CD4-positive, alpha-beta memory T cell (primary cell): ENCODE measurements at places on chromosomes 3 and 15. TPM values are rescaled to one million over a fixed set of nuclear protein-coding genes. Genes with fewer than 3 reads are reported as not detected.

The ADGRG7 gene
- not detected for total RNA-seq

DNA sequence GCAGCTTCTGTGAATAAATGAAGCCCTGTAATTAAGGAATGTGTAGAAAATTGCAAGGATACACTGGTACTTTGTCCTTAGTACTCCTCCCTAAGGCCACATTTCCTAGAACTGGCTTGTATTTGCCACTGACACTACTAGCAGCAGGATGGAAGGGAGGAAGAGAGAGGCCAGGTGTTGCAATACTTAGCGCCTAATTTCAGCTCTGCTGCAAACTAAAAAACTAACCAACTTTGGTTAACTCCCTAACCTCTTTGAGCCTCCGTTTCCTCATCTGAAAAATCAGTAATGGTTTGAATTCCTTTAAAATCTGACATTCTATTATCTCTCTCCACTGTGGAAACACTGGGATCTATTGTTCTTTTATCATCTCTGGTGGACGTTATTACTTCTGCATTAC lies 257.0 kb downstream of the SV2B start:
- DNase-seq: no peak
- H3K4me3 ChIP-seq: no peak overlapping the region
- H3K4me1 ChIP-seq: no peaks in the 10 kb centered on the region
- H3K27ac ChIP-seq: no peak overlapping the region
- no peaks in the 10 kb centered on the region for H3K27me3 ChIP-seq

DNA sequence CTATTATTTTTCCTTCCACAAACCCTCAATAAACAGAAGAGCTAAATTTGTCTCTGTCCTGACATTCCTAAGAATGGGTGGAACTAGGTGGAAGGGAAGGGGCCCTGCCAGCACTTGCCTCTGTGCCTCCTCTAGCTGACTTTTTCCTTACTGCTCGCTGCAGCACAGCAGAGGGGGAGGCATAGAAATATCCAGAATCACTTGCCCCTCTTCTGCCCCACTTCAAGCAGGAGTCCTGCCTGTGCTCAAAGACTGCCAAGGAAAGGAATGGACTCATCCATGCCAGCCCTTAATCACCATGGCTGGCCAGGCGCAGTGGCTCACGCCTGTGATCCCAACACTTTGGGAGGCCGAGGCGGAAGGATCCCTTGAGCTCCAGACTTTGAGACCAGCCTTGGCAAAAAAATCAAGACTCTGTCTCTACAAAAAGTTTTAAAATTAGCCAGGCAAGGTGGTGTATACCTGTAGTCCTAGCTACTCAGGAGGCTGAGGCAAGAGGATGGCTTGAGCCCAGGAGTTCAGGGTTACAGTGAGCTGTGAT lies 51.8 kb downstream of the ADCY5 start:
- H3K27me3 ChIP-seq: no peaks in the 10 kb centered on the region
- no peak for DNase-seq
- no peak overlapping the region for H3K27ac ChIP-seq
- H3K36me3 ChIP-seq: no peaks in the 10 kb centered on the region
- no peak overlapping the region for H3K4me3 ChIP-seq
- no peaks in the 10 kb centered on the region for H3K4me1 ChIP-seq

GRCh38 chr3:50245831-50246516 lies 10.0 kb downstream of the GNAI2 start:
- peaks cover 97% of the 10 kb centered on the region for H3K4me1 ChIP-seq
- DNase-seq: peak; percentile 89
- peak overlapping the region; percentile 44 for H3K4me3 ChIP-seq
- H3K36me3 ChIP-seq: peaks cover 17% of the 10 kb centered on the region

DNA sequence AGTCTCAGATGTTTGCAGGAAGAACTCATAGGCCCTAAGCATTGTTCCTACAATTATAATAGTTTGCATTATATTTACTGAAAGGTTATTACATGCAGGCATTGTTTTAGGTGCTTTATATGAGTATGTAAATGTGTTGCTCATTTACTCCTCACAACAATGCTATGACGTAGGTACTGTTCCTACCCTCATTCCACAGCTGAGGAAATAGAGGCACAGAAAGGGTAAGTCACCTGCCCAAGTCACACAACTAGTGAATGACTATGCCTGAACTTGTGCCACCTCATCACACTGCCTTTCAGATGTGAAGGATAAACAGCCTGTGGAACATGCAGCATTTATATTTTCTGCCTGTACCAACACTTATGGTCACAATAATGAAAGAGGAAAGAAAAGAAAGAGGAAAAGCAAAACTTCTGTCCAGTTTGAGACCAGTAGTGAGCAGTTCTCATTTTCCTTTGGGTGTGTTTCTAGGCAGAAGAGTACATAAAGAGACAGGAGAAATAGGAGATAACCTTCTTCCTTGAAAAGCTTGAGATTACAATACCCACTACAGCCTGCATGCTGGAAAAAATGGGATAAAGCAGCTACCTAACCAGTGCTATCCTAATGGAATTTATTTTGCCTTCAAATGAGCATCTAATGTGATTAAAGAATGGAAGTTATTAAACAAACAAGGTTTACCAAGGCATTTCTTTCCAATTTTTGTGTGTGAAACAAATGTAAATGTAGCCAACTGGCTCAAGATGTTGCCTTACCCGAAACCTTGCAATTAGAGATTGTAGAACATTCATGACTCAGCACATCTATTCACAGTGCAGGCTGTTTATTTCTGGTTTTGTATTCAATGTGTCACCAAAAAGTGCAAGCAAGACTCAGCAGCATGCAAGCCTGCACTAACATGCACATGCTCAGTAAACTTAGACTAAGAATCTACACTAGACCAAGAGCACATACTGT lies 20.5 kb upstream of the ENTPD3 start:
- H3K27ac ChIP-seq: no peak overlapping the region
- H3K4me1 ChIP-seq: no peaks in the 10 kb centered on the region
- DNase-seq: no peak

DNA sequence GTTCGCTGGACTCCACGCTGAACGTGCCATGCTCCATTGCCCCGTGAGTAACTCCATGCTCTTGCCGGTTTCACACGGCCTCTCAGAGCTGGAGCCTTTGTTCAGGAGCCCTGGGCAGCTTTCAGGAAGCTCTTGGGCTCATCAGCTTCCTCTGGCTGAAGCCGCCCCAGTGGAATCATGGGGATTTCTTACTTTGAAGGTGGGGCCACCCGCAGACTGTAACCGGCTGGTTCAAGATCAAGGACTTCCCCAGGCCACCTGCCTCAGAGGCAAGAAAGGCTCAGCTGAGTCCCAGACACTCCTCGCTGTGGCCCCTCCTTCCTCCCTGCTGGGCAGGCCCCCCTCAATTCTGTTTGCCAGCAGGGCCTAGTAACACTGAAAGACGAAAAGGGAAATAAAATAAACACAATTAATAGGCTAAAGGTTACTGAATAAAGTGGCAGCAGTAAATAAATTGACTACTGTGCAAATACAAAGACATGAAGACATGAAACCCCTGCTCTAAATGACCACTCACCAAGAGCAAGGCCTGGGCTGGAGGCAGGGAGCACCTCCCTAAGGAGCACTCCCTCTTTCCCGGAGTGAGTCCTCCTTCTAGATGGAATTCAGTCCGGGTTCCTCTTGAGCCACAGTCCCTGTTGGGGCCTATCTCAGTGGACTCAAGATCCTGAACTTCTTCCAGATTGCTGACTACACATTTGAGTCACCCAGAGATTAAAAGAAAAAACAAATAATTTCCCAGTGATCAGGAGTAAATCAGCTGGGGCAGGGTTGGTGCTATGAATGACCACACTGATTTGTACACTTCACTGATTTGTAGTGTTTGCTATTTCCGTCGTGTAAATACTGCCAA lies 51.0 kb downstream of the ZDHHC19 start:
- no peak overlapping the region for H3K4me3 ChIP-seq
- peaks cover 10% of the 10 kb centered on the region for H3K4me1 ChIP-seq
- H3K36me3 ChIP-seq: no peaks in the 10 kb centered on the region
- no peaks in the 10 kb centered on the region for H3K27me3 ChIP-seq

- H3K36me3 ChIP-seq: no peaks in the 10 kb centered on the region
- peaks cover 13% of the 10 kb centered on the region for H3K4me1 ChIP-seq
- H3K27me3 ChIP-seq: no peaks in the 10 kb centered on the region
- H3K4me3 ChIP-seq: no peak overlapping the region
These were observed 360.9 kb upstream of the CBLB start for GRCh38 chr3:106229495-106230278.

DNA sequence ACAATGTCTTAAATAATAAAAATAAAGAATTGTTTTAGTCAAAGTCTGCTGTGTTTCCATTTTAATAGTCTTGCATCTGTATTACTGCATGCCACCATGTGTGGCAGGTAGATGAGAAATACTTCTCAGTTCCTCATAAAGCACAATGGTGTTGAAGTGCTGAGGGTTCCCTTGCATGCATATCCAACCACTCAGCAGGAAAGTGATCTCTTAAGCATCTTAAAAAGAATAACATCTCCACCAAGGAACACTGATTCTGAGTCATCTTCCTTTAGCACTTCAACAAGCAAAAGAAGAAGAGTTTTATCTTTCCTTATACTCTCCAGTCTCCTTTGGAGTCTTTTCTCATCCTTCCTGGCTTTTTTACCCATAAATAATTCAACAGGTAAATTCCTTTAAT lies 602.0 kb downstream of the TBL1XR1 start:
- H3K4me3 ChIP-seq: no peak overlapping the region
- no peaks in the 10 kb centered on the region for H3K36me3 ChIP-seq
- no peaks in the 10 kb centered on the region for H3K4me1 ChIP-seq
- DNase-seq: no peak
- no peak overlapping the region for H3K27ac ChIP-seq

- H3K27ac ChIP-seq: no peak overlapping the region
- DNase-seq: no peak
- H3K36me3 ChIP-seq: no peaks in the 10 kb centered on the region
- H3K27me3 ChIP-seq: no peaks in the 10 kb centered on the region
- H3K4me1 ChIP-seq: no peaks in the 10 kb centered on the region
These were observed 40.4 kb upstream of the IGF2BP2 start for GRCh38 chr3:185865247-185865646.

GRCh38 chr3:155416500-155417118 lies 123.1 kb upstream of the STRIT1 start:
- no peaks in the 10 kb centered on the region for H3K36me3 ChIP-seq
- H3K27me3 ChIP-seq: no peaks in the 10 kb centered on the region
- no peak overlapping the region for H3K4me3 ChIP-seq
- no peak overlapping the region for H3K27ac ChIP-seq
- no peaks in the 10 kb centered on the region for H3K4me1 ChIP-seq

GRCh38 chr15:101479851-101480612 lies 9.5 kb downstream of the PCSK6 start:
- H3K4me1 ChIP-seq: no peaks in the 10 kb centered on the region
- H3K36me3 ChIP-seq: no peaks in the 10 kb centered on the region
- H3K27ac ChIP-seq: no peak overlapping the region
- H3K27me3 ChIP-seq: no peaks in the 10 kb centered on the region
- H3K4me3 ChIP-seq: no peak overlapping the region
- no peak for DNase-seq

The PRRT3 gene
- 8.2 TPM for total RNA-seq

The AADACL2 gene
- total RNA-seq: not detected

- DNase-seq: no peak
- H3K27ac ChIP-seq: no peak overlapping the region
- H3K4me1 ChIP-seq: no peaks in the 10 kb centered on the region
- H3K36me3 ChIP-seq: no peaks in the 10 kb centered on the region
- no peak overlapping the region for H3K4me3 ChIP-seq
These were observed 27.1 kb upstream of the IGF2BP2 start for GRCh38 chr3:185851959-185852358.

DNA sequence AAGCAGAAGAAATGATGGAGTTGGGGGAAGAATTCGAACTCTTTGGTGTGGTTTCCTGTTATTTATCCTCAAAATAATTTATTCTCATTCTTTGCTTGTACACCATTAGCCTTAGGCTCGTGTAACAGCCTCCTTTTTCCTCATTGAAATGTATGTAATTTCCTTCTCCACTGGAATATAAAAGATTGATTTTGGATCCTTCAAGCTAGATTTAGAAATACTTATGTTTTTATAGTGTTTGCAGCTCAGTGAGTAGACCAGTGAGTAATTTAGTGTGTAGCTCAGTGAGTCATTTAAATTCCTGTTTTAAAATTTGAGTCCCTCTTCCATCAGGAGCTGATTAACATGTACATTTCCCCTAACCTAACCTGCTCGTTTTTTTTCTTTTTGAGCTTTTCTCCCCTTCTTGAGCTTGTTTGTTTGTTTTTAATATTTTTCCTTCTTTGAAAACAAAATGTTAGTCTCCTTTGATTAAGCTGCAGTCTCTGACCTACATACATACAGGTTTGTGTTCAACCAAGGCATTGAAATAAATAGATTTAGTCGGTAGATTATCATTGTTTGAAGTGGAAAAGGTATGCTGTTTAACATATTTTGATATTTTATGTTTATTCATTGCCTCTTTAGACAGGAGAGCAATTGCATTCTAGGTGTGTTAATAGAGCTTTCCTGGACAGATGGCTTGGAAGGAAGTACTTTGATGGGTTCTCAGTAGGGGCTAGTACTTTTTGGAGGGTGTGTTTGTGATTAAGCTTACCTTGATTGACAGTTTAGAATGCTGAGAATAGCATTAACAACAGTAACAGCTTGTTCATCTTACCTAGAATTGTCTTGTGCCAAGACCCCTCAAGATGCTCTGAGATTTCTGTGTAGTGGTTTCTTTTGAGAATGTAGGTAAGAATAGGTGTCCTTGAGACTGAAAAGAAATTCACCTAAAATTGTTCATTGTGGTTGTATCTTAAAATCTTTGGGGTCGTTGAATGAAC lies 5.9 kb downstream of the USP3 start:
- H3K27me3 ChIP-seq: no peaks in the 10 kb centered on the region
- no peak for DNase-seq
- H3K27ac ChIP-seq: peak overlapping the region; percentile 38
- H3K36me3 ChIP-seq: no peaks in the 10 kb centered on the region
- H3K4me1 ChIP-seq: peaks cover 94% of the 10 kb centered on the region

The PTH1R gene
- not detected for total RNA-seq

The ERC2 gene
- total RNA-seq: not detected

The PAQR9 gene
- total RNA-seq: not detected

The GOLGA8T gene
- not detected for total RNA-seq

The NRG4 gene
- total RNA-seq: not detected

DNA sequence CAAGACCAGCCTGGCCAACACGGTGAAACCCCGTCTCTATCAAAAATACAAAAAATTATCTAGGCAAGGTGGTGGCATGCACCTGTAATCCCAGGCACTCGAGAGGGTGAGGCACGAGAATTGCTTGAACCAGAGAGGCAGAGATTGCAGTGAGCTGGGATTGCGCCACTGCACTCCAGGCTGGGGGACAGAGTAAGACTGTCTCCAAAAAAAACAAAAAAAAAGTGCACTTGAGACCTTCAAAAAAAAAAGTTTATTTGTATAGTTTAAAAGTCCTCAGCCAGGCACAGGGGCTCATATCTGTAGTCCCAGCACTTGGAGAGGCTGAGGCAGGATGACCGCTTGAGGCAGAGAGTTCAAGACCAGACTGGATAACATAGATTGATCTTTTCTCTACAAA lies 2.1 kb downstream of the PBRM1 start:
- H3K27ac ChIP-seq: no peak overlapping the region
- H3K27me3 ChIP-seq: no peaks in the 10 kb centered on the region
- no peak for DNase-seq
- H3K4me3 ChIP-seq: no peak overlapping the region

DNA sequence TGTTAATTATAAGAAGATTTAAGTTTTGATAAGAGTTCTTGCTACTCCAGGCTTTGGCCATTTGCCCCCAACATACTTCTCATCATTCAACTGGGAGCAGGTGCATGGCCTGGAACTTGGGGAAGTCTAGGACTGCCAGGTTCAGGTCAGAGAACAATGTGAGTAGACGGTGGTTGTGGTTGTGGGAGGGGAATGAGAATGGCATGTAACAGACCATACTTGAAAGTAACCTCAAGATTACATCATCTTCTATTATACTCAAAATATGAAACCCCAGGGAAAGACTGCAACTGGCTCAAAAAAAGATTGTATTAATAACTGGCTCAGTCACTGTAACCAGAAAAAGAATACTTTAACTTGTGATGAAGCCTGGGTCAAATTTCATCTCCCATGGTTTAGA lies 364.9 kb upstream of the DPPA4 start:
- no peaks in the 10 kb centered on the region for H3K36me3 ChIP-seq
- no peak for DNase-seq
- H3K4me3 ChIP-seq: no peak overlapping the region
- H3K27ac ChIP-seq: no peak overlapping the region
